ENCODE measurements at places on chromosomes 12 and 14.

DNA sequence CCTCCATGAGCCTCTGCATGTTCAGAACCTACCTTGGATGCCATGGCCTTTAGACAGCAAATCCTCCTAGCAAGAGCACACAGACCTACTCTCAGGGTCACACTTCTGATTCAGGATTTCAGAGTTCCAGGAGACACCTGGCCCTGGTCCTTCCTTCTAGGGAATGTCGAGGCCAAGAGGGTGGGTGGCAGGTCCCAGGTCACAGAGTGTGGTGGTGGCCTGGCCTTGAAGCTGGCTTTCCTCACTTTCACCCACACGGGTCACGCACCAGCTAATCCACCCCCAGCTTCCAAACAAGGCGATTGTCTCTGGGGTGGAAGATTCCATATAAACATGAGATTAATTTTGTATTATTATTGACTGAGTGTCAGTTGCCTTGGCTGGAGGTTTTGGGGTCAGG is 328.3 kb upstream of the RTL1 start:
- DNase-seq, result no peak

DNA sequence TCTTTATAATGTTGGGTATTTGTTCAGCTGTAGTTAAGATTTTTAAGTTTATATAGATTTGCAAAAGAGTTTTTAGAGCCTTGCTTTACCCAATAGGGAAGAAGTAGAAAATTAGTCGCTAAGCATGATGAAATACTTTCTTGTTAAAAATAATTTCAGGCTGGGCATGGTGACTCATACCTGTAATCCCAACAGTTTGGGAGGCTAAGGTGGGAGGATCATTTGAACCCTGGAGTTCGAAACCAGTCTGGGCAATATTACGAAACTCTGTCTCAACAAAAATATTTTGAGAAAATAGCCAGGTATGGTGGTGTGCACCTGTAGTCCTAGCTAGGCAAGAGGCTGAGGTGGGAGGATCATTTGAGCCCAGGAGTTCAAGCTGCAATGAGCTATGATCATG is 18.7 kb upstream of the SCFD1 start:
- DNase-seq, result no peak

DNA sequence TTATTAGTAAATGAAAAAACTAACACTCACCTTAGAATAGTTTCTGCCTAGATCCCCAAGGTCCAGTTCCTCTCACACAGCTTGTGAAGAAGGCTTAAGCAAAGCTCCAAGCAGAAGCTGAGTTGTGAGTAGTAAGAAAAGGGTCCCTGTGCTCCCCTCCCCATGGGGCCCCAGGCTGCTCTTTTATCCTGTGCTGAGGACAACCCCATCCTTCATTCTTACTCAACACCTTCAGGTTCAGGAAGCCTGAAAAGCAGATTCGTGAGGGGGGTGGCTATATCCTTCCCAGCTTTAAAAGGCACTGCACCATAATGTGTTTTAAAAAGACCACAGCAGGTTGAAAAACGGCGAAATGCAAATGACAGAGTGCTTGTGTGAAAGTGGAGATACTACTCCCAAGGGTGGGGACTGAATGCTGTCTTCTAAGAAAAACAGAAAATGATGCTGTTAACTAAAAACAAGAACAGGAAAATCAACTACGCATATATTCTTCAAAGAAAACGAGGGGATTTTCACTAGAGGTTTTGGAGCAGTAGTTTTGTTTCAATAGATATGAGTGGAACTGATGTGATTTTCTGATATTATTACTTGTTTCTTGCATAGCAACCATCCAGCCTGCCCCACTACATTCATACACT is 182.7 kb downstream of the KTN1 start:
- DNase-seq, result no peak

GRCh38 chr12:60704171-60704914 is 1108.5 kb downstream of the SLC16A7 start:
- no peak for DNase-seq

DNA sequence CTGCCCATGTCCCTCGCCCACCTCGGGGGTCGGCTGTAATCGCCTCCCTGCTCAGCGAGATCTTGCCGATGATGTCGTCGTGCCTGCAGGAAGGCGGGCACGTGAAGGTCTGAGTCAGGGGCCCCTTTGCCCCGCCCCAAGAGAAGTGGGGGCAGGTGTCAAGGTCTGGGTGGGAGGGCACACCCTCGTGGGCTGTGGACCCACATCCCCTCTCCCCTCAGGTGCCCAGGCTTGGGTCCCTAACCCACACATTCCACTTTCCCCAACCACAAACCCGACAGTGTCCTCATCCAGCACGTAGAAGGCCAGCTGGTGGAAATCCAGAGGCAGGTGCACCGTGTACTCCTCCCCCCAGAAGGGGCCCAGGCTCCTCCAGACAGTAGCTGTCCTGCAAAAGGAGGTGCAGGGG is 7.8 kb downstream of the RASAL1 start:
- DNase-seq, result no peak

DNA sequence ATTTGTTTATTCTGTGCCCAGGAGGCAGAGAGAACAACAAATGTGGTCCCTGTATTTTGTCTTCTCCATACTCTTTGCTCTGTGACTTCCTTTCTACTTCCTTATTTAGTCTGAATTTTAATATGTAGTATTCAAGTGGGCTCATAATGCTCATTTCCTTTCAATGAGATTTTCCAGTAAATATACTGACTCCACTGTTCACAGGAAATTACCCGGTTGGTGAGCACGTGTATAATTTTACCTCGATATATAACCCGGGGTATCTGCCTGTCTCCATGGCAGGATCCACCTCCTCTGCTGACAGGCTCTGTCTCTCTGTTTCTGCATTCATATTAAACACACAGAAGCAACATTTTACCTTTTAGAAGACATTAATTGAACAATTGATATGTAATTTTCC is 166.0 kb downstream of the SLC38A4 start:
- no peak for DNase-seq

DNA sequence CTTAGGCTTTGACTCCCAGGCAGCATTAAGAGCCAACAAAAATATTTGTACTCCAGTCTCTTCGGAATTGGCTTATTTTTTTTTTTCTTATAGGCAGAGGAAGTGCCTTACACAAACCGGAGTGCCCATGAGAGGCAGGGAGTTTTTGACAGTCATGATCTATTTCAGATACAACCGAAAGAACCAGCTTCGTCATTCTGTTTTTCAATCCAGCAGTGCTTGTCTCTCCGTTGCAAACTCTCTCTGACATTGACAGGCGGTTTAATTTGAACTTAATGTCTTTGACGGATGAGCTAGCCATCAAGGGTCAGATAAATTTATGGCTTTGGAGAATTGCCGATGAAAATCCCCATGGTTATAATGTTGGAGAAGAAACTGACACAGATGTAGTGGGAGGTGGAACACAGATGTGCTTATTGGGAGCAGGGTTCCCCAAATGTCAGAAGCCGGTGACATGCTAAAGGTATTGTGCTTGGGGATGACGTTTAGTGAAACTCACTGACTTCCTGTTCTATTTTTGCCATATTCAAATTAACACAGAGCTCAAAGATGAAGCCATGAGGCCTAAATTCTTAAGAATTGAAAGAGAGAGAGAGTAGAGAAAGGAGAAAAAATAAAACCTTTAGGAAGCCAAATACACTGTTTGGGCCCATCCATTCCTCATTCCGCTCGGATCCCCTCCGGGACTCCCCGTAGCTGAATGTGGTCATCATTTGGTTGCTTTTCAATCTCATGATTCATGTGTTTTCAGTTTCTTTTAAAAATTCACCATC is 59.7 kb downstream of the PLXNC1 start:
- no peak for DNase-seq

GRCh38 chr12:118727196-118727978 is 254.0 kb upstream of the SRRM4 start:
- DNase-seq, result no peak

DNA sequence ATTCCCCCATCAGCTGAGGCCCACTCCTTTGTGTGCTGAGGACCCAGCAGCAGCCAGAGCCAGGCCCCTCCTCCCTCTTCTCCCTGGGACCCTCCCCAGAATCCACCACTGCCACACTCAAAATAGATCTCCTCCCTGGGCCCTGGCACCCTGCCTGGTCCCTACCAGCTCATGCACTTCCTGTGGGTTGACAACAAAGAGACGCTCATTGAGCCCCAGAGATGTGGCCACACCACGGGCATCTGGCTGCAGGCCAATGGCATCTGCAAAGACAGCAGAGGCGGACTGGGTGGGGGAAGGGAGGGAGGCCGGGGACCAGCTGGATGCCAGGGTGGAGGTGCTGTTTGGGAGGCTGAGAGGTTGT is 16.0 kb upstream of the ENDOU start:
- no peak for DNase-seq

DNA sequence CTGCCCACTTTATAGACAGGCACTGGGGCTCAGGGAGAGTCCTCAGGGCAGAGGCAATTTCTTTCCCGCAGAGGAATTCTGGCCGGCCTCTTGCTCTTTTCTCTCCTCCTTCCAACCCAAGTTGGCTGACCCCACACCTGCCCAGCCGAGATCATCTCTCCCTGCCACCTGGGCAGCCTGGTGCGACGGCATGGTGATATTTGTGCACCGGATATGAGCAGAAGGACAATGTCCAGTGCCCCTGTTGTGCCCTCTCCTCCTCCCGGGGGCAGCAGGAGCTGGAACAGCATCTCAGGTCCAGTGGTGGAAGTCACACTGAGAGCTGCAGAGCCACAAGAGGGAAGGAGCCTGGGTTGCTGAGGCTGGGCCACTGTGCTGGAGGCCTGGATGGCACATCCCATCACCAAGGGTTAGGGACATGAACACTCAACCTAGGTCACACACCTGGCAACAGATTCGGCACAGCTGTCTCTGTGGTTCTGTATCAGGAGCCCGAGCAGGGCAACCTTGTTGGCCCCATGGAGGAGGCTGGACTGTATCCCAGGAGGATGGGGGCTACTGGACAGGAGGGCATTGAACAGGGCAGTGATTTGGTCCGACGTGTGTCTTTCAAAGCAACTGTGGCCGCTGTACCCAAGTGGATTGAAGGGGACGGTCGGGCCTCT is 57.7 kb upstream of the DIO3 start:
- DNase-seq, result no peak

DNA sequence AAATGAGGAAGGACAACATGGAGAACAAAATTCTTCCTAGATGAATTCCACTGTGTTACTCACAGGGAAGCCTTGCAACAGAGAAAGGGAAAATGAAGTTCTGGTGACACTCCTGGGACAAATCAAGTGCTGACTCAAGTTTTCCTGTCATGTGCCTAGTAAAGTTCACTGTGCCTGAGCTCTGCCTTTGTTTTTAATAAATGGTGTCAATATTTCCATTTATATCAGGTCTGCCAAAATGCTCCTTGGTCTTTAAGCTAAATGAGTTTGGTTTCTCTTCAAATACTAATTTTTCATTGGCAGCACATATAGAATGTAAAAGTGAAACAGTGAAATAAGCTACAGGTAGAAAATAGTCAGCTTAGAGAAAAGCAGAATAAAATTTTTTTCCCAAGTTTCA is 33.0 kb downstream of the HIGD1C start:
- peak; percentile 70 for DNase-seq

DNA sequence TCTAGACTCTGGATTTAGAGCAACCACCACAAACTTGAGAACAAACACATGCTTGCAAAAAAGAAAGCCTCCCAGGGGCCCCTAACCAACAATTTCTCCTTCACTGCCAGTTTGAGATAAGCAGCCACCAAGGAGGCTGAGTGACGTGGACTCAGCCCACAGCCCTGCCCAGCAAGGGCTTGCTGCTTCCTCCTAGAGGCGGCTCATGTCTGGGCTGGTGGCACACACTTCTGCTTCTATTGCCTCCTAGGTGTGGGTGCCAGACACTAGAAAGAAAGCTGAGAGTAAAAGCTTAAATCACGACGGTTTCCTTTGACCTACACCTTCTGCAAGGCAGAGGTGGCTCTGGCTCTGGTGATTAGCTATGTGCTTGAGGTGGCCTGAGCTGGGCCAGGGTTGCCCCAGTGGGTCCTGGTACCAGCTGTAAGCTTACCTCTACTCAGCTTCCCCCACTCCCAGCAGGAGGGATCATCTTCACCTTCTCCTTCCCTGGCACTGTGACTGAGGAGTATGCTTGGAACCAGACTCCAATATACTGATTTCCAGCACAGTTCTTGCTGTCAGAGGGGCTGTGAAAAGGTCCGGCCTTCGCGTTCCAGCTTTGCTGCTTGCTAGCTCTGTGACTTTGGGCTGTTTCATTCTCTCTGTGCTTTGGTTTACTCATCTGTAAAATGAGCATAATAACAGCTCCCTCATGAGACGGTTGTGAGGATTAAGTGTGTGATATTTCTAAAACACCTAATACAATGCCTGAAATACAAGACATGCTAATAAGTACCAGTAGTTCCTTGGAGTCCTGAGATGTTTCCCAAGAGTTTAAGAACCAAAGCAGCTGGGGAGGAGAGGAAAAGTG is 89.7 kb upstream of the PARP11 start:
- DNase-seq, result no peak

- DNase-seq, result no peak
Observed at GRCh38 chr12:118816296-118816695, 165.0 kb upstream of the SRRM4 start.

GRCh38 chr12:10904686-10905085 is 4.7 kb downstream of the TAS2R13 start:
- no peak for DNase-seq

- DNase-seq, result no peak
Observed at GRCh38 chr12:59677857-59678256, 82.0 kb downstream of the SLC16A7 start.

DNA sequence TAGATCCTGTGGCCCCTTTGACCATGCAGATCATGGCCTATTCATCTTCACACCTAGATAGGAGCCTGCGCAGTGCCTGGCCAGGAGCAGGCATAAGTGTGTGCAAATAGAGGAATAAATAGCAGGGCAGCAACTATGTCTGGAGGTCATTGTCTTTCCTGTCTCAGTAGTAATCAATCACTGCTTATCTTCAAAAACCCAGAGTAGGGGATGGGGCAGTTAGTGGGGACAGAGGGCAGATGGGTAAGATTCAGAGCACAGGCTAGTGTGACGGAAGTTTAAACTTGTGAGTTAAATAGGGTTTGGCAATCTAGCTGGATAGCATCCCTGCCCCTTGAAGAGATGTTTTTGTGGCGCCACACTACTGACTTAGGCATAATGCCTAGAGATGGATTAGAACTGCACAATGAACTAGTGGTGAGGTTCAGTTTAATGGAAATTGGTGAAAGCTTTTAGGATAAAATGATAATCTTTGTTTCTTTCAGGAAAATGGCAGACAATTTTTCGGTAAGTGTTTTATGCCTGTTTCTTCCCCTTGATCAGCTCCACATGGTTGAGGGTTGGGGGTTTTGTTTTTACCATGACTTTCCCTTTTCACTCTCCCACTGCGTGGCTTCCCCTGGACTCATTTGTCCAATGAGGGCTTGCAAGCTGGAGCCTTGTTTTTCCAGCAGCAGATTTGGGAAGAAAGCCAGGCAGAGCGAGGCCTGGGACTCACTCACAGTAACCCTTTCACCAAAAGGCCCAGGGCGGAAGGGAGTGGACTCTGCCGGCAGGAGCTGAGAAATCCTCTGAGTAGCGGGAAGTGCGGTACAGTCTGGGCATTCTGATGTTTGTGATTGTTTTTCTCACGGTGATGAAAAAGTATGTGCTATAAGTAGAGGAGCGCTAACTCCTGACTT is 8.1 kb downstream of the LGALS3 start:
- DNase-seq, result peak; percentile 87
